ENCODE measurements at places on chromosomes 1 and 21.

DNA sequence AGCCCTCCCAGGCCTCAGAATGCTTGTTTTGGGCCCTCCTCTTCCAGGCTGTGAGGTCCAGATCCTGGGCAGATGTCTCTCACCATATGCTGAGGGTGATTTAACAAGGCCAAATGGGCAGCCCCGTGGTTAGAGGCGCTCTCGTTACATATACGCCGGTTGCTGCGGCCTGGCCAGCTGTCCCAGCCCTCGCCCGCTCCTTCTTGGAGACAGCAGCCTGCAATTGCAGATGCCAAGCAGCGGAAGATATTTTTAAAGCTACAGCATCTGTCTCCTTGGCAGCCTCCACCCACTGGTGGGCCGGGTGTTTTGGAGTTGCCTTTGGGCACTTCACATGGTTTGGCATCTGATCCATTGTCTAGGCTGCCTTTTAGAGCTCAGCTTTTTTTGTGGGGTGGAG lies 178.8 kb upstream of the NFIA start:
- no peak for DNase-seq

- no peak for DNase-seq
Measured at GRCh38 chr1:52461821-52462220, 57.4 kb downstream of the PRPF38A start.

DNA sequence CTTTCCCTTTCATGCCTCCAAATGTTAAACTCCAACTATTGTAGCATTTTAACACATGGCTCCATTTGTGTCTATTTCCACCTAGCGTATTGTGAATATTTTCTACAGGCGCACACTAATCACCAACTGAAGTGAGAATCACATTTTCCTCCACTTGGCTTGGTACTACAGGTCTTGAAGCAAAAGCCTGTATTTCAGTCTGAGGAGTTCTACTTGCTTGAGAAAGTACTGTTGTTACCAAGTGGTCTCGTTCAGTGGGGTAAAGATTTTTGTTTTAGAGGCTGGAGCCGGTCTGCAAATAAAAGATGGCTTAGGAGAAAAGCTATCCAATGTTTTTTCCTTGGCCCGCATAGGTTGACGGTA lies 550 bp upstream of the PTBP2 start:
- DNase-seq = no peak

DNA sequence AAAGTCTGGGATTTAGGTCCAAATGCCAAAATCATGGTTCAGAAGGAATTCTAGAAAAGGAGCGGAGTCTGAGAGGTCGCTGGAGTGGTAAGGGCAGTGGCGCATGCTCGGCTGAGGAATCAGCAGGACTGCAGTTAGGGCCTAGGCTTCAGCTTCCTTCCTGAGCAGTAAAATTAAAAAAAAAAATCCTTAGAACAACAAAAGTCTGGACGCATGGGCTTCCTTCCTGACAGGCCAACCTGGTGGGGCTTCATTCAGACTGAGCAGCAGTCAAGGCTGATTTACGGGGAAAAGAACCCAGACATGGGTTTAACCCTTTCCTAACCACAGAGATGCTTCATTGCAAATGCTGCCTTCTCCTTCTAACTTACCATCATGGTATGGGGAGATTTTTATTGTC lies 17.1 kb downstream of the RNF220 start:
- no peak for DNase-seq

- DNase-seq = no peak
Measured at GRCh38 chr1:224304767-224305166, 25.2 kb downstream of the NVL start.

DNA sequence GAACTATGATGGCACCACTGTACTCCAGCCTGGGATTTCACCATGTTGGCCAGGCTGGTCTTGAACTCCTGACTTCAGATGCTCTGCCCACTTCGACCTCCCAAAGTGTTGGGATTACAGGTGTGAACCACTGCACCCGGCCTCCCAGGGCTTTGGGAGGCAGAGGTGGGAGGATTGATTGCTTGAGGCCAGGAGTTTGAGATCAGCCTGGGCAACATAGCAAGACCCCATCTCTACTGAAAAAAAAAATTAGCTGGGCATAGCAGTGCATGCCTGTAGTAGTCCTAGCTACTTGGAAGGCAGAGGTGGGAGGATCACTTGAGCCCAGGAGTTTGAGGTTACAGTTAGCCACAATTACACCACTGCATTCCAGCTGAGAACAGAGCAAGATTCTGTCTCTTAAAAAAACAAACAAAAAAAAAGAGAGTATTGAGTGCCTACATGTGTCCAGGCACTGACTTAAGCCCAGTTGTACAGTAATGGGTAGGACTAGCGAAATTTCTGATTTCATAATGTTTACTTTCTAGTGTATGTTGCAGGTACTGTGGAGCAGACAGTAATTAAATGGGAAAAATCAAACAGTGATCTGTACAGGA lies 4.2 kb downstream of the MANEAL start:
- no peak for DNase-seq

DNA sequence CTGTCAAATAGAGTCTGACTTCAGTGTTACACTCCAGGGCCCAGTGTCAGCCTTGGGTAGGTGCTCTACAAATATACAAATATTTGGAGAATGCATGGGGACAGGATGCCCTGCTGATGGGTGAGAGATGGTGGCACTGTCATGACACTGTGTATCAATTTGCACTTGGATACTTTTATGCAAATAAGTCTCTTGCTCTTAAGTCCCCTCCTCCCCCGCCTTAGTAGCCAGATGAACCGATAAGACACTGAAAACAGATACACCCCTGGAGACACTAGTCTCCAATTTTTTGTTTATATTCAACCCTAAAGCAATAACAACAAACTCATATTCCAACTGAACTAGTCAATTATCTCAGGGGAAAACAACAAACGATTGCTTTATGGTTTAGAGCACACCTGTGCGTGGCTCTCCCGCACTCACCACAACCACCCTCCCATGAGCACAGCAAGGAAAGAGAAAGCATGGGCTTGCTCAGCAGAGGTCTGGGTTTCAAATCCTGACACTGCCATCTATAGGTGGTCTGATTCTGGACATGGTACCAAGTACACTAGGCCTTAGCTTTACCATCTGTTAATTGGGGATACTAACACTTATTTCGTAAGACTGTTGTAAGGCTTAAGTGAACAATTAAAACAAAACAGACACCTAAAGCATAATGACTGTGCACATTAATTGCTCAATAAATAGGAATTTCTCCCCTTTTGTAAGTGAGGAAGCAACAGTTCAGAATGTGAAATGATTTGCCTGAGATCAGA lies 50.3 kb downstream of the HIVEP3 start:
- DNase-seq = no peak

- no peak for DNase-seq
Measured at GRCh38 chr1:212353181-212353580, 61.5 kb downstream of the PACC1 start.

DNA sequence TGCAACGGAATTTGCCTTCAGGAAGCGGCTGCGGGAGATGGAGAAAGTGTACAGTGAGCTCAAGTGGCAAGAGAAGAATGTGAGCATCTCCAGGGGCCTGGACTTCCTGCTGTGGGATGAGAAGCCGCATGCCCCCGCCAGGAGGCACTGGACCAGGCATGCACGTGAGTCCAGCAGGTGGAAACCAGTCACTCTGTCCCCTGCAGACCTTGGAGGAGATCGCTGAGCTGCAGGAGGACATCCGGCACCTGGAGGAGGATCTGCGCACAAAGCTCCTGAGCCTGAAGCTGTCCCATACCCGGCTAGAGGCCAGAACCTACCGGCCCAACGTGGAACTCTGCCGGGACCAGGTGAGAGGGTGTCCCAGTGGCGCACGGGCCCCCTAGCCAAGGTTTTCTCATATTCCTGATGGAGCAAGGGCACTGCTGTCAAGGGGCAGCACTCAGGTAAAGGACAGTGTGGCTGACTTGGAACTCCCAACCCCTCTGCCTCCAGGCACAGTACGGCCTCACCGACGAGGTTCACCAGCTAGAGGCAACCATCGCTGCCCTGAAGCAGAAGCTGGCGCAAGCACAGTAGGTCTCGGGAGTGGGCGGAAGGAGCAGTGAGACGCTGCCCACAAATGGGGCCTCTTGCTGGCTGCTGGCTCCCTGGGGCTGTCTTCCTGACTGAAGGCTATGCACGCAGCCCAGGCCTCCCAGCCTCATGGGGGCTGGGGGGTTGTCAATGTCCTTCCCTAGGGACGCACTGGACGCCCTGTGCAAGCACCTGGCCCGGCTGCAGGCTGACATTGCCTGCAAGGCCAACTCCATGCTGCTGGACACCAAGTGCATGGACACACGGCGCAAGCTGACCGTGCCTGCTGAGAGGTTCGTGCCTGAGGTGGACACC lies 1.2 kb upstream of the ADPRS start:
- no peak for DNase-seq

- no peak for DNase-seq
Measured at GRCh38 chr1:192485692-192486436, 89.7 kb upstream of the RGS1 start.
